ENCODE measurements at places on chromosomes 7 and 10.

- no peak for DNase-seq
Measured at GRCh38 chr10:97736403-97736901, 476 bp upstream of the ZFYVE27 start.

- no peak for DNase-seq
Measured at GRCh38 chr10:43793704-43794103, 145.0 kb upstream of the ZNF32 start.

DNA sequence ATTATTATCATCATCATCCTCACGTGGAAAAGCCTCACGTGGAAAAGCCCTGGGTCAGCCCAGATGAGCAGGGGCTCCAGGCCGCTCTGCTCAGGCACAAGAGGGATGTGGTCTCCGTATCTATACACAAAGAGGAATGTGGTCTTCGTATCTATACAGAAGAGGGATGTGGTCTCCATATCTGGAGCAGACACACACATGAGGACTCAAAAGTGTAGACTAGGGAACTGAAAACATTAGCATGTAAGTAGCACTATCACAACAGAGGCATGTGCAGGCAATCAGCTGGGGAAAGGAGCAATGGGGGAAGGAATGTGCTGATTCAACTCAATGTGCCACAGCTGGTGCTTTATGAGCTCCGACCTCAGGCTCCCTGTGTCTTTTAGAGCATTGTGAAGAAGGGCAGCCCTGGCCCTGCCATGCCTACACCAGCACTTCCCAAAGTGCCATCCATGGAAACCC lies 86.5 kb downstream of the PLXNA4 start:
- DNase-seq = no peak

DNA sequence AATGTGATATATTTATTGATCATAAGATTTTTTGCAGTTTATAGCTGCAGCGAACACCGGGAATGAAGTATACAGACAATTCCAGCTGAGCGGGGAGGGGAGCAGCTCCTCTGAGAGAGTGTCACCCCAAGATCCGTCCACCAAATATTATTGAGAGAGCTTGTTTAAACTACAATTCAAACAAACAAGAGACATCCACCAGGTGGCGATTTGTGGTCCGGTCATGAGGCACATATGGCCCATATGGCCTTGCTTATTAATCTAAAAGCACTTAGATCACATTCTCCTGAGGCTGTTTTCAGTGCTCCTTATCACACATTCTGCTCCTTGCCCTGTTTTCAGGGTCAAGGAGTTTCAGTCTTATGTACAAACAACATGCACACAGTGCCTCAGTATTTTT lies 83.1 kb downstream of the THSD7A start:
- DNase-seq = no peak

DNA sequence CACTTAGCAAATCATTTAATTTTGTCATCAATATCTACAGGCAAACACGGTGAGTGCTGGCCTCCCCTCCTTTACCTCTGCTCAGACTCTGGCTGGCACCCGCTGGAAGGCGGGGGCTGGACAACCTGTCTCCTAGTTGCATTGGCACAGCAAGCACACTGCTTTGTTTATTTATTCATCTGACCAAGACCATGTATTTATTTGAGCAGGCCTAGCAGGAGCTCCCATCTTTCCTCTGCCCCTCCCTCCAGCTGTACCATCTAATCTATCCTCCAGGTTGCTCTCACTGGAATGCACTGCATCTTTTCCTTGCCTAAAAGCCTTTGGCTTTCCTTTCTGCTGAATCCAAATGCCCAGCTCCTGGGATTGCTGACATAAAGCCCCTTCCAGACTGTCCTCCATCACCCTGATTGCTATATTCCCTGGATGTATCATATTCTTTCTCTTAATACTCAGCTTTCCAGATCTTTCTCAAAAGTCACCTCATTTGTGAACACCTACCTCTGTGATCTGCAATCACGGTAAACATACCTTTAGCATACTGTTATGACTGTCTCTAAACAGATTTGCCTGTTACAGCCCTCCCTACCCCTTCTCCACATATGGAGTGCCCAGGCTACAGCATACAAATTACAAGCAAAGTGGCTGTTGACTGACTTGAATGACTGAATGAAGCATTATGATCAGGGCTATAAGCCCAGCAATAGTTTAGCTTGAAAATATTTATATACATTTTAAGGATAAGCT lies 9.6 kb downstream of the ELMO1 start:
- no peak for DNase-seq

DNA sequence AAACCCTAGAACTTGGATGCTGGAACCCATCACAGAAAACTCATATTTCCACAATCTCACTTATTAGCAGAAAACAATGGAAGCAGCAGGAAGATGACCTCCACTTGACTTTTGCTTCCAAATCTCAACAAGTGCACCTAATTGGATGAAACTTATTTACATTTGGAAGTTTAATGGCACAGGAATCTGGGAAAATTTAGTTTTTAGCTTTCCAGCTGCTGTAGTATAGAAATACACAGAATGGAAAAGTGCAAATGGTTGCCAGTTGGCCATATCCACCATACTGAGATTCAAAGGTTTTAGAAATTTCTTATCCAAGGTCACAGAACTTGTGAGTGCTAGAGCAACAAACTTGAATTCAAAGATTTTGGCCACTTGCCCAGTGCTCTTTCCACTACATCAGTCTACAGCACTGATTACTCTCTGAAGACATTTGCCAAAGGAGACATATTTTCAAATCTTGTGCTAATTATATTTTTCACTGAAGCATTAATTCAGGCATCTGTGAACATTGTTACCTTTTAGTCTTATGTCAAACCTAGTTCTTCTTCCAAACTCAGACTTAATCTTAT lies 9.3 kb upstream of the AHR start:
- DNase-seq = no peak

Measured in stimulated activated CD8-positive, alpha-beta memory T cell treated with anti-CD3 and anti-CD28 coated beads, Interleukin-7, amount 100 ng/mL, for 24 hours (primary cell).